ENCODE measurements at places on chromosomes 2 and 18. TPM values are rescaled to one million over a fixed set of nuclear protein-coding genes. Genes with fewer than 3 reads are reported as not detected.
A peak's percentile ranks its signal among the peaks of the same experiment; 100 is the strongest.

Gene UGT1A10
- not detected for total RNA-seq

Gene ANKRD62
- not detected for total RNA-seq

Gene LRRC30
- total RNA-seq, result not detected

Gene KIF5C
- under 0.01 TPM for total RNA-seq

Gene GPBAR1
- under 0.01 TPM for total RNA-seq

Gene AMER3
- total RNA-seq, result not detected

Gene CTNNA2
- total RNA-seq, result not detected

Gene ASB3
- 34.1 TPM for total RNA-seq

Gene LYG2
- total RNA-seq, result not detected

Gene SERPINB12
- not detected for total RNA-seq

Gene PROKR1
- total RNA-seq, result not detected

Gene TYW5
- total RNA-seq, result 10.3 TPM

DNA sequence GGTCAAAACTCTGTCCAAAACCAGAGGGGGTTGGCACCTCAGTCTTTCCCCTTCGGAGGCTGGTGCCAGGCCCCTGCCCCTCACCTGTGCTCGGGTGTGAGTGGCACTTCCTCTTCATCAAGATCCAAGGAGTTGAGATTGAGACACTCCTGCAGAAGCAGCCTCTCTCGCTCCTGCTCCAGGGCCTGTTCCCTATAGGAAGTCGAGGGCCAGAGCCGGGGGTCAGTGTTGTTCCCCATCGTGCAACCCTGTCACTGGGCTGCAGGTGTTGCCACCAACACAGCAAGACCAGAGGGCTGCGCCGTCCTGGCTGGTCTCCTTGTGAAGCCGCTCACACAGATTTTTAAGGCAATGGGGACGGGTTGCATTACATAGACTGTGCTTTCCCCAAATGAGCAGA is 18.9 kb downstream of the FAM178B start:
- DNase-seq, result no peak

DNA sequence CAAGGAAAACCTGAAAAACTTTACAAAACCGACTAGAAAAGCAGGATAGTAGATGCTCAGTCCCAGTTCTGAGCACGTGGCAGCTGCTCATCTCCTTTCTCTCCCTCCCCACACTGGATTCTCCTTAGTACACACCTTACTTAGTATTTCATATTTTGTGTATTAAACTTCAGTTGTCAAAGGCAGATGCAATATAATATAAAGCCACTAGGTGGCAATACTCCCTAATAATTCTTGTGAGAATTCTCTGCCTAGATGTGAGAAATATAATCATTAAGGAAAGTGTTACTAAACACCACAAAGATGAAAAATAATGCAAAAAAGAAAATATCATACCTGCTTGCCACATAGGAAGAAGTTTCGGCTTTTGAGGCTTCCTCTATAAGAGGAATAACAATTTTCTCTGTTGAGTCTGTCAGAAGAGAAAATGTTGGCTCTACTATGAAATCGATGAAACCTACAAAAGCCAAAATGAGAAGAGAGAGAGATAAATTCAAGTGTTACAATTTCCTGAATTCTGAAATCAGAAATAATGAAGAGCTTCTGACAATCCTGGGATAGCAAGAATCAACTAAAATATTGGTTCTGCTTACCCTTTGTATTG is 200.6 kb downstream of the PPP1R1C start:
- peak; percentile 53 for DNase-seq

DNA sequence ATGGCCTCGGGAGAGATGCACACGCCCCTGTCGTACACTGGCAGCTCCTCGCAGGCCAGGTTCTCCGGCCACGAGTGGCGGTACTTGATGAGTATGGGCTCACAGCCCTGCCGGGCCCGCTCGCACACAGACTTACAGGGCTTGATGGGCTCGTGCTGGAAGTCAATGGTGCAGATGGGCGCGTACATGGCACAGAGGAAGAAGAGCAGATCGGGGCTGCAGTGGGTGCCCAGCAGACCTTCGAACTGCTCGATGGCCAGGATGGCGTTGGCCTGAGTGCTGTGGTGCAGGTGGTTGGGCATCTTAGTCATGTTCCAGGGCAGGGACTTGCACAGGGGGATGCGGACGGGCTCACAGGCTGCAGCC is 359 bp downstream of the FRZB start:
- DNase-seq, result no peak

- DNase-seq, result no peak
Measured at GRCh38 chr2:107785756-107786155, 40.9 kb upstream of the RGPD4 start.

GRCh38 chr2:203808046-203808750 is 59.4 kb upstream of the CTLA4 start:
- peak; percentile 61 for DNase-seq

DNA sequence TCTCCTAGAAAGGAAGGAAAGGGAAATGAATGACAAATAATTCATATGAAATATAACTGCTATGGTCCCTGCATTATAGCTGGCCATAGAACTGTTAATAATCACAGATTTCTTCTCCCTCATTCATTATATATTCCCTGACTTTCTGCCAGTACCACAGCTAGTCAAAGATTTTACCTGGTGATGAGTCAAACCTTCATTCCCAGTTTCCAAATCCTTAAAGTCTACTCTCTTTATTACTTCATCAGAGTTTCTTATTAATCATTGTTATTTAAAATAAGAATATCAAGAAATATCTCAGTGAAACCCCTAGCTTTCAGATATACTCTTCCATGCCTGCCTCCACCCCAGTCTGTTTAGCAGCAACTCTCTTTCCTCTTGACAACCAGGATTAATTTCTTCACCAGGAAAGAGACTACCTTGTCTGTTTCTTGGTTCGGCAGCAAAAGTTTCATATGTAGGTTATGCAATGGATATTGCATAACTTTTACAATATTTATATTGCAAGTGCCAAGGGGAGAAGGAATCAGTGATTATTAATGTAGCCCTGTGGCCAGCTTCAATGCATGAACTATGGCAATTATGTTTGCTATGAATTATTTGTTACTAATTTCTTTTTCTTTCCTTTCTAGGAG is 533.8 kb downstream of the FBXO15 start:
- peak; percentile 14 for DNase-seq

GRCh38 chr2:233691443-233692433 is 952 bp upstream of the UGT1A6 start:
- DNase-seq, result no peak

DNA sequence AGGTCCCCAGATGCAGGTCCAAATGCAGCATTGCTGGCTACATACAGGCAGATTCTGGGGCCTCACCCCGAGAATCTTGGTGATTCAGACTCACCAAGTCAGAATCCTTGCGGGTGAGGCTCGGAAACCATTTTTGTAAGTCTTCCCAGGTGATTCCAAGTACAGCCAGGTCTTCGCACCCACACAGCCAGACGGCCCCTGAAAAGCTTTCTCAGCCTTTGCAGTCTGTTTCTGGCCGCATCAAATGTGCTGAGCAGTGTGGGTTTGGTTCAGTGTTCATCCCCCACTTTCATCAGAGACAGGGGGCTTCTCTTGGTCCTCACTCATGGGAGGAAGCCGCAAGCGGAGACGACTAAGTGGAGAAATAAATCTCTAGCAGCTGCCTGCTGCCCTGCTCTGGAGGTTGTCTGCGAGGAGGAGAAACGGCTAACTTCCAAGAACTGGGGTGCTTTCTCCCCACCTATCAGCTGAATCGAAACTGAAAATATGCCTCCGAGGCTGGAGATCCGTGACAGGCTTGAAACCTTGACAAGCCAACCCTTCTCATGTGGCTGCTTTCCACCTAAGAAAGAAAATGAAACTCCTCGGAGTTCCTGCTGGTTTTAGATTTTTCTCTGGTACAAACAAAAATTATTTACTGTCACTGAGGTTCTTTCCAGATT is 8.9 kb upstream of the TMEM185B start:
- peak; percentile 75 for DNase-seq

GRCh38 chr18:59996370-59996966 is 96.7 kb downstream of the PMAIP1 start:
- peak; percentile 46 for DNase-seq

DNA sequence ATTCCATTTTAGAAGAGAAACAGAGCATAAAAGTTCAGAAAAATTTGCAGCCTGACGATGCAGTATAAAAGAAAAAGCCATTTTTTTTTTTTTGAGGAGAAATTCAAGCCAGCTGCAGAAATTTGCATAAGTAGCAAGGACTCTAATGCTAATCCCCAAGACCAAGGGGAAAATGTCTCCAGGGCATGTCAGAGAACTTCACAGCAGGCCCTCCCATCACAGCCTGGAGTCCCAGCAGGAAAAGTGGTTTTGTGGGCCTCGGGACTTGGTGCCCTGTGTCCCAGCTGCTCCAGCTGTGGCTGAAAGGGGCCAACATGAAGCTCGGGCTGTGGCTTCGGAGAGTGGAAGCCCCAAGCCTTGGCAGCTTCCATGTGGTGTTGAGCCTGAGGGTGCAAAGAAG is 325.3 kb upstream of the HNMT start:
- no peak for DNase-seq

DNA sequence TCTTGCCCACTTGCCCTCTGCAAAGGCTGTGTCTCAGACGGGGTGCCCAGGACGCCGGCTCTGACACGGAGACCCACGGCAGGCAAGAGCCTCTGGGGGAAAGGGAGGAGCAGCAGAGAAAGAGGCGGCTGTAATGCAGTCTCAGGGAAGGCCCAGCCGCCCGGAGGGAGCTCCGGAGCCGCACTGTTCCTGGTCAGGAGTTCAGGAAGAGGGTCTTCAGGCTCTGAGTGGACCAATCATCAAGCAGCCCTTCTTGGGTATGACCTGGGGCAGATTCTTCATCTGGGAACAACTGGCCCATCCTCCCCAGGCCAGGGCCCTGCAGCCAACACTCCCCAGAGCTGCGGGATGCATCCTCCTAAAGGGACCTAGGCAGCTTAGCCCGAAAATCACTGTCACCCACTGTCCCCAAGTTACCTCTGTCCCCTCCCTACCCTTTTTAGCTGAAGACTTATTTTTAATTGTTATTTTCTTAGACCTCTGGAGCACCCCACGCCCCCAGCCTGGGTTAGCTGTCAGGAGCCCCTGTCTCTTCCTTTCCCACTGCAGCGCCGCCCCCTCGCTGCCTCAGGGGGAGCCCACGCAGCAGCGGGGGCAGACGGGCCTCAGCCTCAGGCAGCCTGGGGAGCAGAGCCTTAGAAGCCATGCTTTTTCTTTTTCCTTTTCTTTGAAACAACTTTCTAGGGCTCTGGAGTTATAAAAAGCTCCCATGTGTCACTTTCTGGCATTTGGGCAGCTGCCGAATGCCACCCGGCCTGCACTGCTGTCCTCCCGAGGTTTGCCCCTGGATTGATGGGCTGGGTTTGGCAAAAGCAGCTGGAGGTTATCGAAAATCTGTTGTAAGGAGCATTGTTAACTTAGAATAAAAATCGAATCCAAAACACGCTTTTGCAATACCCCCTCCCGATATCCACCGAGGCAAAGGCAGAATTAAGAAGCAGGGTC is 644 bp upstream of the NEU2 start:
- no peak for DNase-seq

GRCh38 chr18:6956495-6956894 is 161.1 kb downstream of the LAMA1 start:
- no peak for DNase-seq

DNA sequence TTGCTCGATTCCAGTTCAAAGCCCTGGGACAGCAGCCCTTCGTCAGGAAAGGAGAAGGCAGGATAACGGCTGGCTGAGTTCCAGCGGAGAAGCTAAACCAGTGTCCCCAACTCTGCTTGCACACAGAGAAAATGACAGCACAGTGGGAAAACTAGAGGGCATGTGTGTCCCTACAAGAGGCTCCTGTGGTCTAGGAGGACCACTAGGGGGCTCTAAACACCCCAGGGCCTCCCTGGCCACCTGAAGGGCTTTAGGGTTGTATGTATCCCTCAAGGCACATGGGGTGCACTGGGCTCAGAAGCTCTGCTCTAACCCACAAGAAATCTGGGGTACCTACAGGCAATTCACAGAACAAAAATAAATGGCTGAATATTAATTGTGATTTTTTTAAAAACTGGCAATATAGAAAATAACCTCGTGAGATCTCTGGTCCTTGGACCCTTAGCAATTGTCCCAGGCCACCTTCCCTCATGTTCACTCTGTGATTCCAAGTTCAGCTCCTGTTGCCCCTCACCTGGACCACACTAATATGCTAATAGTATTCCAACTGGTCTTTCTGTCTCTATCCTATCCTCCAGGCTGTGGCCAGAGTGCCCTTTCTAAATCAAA is 17.5 kb downstream of the STAT1 start:
- peak; percentile 39 for DNase-seq

DNA sequence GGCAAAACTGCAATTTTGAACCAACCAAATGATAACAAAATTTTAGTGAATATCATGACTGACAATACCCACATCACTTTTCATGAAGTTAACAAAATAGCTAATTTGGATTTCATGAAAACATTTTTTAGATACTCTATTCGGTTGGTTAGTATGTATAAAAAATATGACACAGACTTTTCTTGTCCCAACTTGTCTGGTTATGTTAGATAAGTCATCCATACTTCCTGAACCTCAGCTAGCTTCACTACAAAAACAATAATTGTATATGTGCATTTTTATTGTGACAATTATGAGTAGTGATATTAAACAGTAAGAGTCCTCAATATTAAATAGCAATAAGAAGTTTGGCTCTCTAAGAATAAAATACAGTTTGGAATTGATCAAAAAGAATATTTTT is 408.1 kb upstream of the DSEL start:
- DNase-seq, result no peak

- peak; percentile 100 for DNase-seq
Measured at GRCh38 chr2:55862673-55863390, 60.8 kb downstream of the EFEMP1 start.

DNA sequence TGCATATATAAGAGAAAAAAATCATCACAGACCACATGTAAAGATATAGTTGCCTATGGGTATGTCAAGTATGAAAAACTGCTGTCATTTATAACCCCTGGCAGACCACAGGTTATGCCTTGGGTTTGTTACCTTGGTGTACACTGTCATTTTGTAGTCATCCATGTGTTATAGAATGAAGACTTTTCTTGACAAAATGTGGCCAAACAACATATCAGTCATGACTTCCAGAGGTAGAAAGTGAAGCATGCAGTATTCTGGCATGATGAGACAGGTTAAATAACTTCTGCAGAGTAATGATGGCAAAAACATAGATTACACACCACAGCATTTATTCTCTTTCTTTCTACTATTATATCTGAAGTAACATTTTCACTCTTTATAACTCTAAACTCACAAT is 74.9 kb upstream of the NEUROD1 start:
- DNase-seq, result no peak

DNA sequence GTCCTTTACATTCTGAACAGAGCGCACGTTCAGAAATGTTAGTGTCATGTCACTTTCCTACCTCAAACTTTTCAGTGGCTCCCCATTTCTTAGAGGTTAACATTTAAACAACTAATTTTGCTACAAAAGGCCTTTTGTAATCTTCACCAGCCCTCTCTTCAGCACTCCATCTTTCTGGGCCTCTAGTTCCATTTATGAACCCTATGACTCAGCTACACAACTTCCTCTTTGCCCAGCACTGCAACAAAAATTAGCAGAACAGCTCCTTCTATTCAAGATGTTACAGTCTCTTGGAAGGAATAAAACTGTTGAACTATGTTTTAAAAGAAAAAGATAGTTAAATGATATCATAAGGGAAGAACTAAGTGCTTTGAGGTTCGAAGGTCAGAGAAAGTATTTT is 139.9 kb downstream of the VWC2L start:
- no peak for DNase-seq

Data from fibroblast of villous mesenchyme (primary cell).